ENCODE measurements at places on chromosomes 2 and 18.
A peak's percentile ranks its signal among the peaks of the same experiment; 100 is the strongest.

DNA sequence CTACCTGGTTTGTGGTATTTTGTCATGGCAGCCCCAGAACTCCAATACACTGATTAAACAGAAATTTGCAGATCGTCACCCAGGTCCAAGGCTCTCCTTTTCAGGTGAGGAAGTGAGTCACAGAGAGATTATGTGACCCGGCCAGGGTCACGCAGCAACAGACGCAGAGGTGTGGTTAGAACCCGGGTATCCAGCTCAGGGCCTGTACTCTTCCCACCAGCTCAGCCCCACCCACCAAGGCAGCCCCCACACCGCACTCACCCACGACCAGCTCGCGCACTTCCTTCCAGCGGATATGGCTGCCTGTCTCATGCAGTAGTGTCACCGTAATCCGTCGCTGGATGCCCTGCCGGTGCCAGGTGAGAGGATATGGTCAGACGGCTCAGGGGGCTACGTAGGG is 48.1 kb downstream of the AQP12A start:
- DNase-seq = peak; percentile 55

- DNase-seq = no peak
These were observed 136.5 kb downstream of the TFCP2L1 start for GRCh38 chr2:121148481-121148880.

- DNase-seq = no peak
These were observed 50.8 kb upstream of the TMEM87B start for GRCh38 chr2:112004253-112004645.

DNA sequence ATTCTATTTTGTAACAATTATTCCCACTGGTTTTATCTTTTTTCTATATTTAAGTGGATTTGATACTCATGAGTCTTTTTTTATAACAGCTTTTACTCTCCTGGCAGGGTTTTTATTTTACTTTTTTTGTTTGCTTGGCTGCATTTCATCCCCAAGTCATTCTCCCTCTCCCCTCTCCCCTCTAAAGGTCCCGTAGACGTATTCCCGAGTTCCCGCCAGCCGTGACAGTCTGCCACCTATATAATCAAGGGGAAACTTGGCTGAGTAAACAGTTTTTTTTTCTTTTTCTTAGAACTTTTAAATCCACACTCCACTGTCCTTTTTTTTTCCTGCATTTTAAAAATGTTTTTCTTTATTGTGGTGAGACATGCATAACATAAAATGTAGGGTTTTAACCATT is 433.1 kb upstream of the HS6ST1 start:
- no peak for DNase-seq

- DNase-seq = no peak
These were observed 64.3 kb downstream of the TET3 start for GRCh38 chr2:74048843-74049519.

GRCh38 chr2:109478906-109479493 is 134.8 kb downstream of the SEPTIN10 start:
- no peak for DNase-seq

- DNase-seq = no peak
These were observed 46.9 kb downstream of the NGEF start for GRCh38 chr2:232966122-232966521.

- no peak for DNase-seq
These were observed 146.4 kb upstream of the SPATS2L start for GRCh38 chr2:200159829-200160781.

DNA sequence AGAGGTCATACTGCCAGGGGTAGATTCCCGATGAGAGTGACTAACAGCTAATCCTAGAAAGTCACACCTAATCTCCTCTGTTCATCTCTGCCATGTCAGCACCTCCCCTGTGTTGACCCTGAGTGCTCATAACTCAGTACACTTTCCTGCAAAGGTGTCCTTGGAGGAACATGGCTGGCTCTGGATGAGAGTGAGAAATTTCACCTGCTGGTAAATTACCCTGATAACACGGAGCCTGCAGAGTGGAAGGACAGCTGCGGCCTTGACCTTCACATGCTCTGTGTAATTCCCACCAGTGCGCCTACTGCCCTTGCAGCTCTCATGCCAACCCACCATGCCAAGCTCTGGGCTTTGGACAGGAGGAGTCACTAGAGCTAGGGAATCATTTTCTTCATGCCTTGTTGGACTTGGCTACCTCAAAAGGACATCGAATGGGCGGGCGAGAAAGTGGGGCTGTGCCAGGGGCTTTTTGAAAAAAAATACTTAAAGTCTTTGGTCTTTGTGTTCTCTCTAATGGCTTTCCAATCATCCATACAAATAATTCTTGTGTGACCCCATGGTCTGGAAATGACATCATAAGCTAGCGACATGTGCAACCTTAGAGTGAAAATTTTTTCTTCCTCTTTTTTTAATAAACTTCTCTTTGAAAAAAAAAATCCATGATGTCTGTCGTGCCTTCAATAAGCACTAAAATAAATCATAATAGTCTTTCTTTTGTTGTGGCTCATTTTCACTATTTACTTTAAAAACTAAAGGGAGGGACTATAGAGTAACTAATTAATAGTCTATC is 319.9 kb downstream of the MYCN start:
- DNase-seq = no peak

DNA sequence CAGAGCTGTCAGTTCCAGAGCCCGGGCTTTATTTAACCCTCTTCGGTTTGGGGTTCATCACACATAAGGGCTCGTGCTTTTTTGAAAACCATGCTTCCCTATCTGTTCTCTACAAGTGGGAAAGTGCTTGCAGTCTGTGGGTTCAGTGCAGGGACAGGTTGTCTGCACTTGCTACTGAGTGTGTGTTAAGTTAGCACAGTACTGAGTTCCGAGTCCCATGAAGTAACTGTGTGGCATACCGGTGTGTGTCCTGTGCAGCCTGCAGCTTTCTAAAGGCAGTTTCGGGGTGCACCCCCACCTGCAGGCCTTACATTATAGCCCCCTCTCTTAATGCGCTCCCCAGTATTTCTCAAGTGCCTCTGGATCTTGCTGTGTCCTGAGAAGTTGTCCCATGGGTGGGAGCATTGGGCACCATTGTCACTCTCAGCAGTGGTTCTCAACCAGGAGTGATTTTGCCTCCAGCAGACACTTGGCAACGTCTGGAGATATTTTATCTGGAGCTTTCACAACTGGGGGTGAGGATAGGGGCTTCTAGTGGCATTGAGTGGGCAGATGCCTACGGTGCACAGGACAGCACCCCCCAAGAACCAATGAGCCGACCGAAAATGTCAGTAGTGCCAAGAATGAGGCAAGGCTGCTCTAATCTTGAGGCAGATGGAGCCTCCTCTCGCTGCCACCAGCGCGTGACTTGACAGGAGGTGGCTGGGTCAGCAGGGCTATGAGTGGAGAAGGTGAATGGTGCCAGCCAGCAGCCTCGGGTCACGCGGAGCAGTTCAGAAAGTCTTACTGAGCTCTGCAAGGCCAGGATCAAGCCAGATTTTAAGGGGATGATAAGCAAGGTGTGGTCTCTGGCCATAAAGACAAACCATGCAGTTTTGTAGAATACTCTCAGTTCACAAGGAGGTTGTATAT is 152.2 kb downstream of the SMAD7 start:
- DNase-seq = no peak

DNA sequence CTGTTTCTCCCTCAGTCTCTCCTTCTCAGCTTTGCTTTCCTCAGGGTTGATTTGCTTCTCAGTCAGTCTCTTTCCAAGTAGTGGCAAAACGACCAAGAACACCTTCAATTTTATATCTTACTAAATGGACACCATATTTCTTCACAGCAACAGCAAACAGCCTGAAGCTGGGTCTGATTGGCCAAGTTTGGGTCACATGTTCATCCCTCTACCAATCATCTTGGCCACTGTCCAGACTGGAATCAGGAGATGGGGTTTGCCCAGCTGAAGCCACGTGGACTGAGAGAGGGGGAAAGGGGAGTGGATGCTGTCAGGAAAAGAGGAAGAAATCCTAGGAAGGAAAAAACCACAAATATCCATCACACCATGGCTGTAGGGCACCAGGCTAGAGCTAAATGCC is 42.0 kb upstream of the ACMSD start:
- DNase-seq = no peak

GRCh38 chr2:3692375-3692774 is 11.0 kb upstream of the DCDC2C start:
- no peak for DNase-seq

GRCh38 chr2:2566396-2567323 is 235.6 kb upstream of the MYT1L start:
- no peak for DNase-seq

- no peak for DNase-seq
These were observed 47.1 kb downstream of the HS1BP3 start for GRCh38 chr2:20603791-20604190.

DNA sequence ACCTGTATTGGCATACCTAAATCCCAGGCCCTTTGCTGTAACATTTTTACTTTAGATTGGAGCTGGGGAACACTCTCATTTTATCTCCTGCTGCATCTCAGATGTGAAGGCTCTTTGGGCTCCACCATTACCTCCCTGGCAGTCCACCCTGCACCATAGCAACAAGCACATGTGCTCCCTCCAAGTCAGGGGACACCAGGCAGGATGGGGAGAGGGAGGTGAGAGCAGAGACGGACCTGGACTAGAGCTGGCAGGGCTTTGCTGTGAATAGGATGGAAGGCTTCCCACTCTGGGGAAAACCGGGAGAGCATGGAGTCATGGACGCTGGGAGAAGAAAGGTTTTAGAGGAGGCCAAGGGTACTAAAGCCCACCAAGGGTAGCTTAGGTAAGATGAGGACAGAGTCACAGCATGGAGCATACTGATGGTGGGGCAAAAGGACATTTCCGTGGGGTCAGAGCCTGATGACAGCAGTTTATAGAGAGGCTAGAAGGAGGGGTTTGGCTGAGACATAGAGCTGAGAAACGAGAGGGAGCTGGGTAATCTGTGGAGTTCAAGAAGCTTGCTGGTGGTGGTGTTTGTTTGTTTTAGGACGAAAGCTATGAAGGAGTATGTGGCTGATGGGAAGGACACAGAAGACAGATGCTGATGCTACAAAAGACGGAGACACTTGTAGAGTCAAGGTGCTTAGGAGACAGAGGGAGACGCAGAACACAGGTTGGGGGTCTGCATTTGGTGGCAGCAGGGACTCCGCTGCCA is 134.8 kb downstream of the COL6A3 start:
- no peak for DNase-seq

- DNase-seq = no peak
These were observed 4.0 kb downstream of the PTPN2 start for GRCh38 chr18:12879840-12880540.

GRCh38 chr2:202831242-202832220 is 40.0 kb downstream of the ICA1L start:
- DNase-seq = peak; percentile 41

- no peak for DNase-seq
These were observed 1605.3 kb upstream of the ACVR2A start for GRCh38 chr2:146239392-146240135.

DNA sequence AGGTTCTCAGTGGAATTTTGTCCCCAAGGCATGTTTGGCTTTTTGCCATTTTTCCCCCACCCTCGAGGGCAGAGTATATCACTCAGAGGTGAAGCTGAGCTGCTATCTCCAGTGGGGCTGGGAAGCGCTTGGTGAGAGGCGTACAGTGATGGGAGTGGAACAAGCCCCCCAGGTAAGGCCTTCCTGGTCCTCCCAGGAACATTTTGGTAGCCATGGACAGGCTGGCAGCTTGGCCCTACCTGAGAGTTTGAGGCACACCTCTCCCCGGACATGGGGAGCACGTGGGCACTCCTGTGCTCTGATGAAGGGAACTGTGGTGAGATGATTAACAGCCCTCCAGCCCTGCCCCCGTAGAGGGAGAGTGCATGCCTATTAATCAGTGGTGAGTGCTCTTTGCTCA is 99.3 kb downstream of the C1QL2 start:
- DNase-seq = no peak

- no peak for DNase-seq
These were observed 35.8 kb downstream of the GREB1 start for GRCh38 chr2:11569636-11570035.

- DNase-seq = no peak
These were observed 674.0 kb downstream of the CNTNAP5 start for GRCh38 chr2:124698979-124699565.

- DNase-seq = no peak
These were observed 89.5 kb downstream of the STK39 start for GRCh38 chr2:168157926-168158325.

GRCh38 chr2:10864861-10865636 is 46.7 kb upstream of the KCNF1 start:
- DNase-seq = peak; percentile 13

GRCh38 chr2:239668042-239668441 is 267.2 kb upstream of the HDAC4 start:
- no peak for DNase-seq

DNA sequence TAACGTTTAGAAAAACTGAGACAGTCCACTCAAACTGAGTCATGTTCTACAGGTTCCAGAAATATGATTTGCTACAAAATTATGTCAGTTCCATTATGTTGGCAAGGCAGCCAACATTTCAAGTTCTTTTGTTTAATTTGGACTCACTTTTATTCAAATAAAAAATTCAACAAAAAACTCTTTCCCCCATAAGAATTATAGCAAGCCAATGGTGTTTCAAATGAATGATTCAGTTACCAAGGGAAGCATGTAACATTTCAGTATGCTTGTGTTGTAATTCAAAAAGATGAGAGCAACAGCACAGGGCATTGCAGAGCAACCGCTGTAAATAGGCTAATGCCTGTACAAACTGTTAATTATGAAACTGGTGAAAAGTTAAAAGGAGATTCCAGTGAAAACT is 140.8 kb downstream of the FIGN start:
- no peak for DNase-seq

GRCh38 chr18:28115149-28115550 is 61.8 kb downstream of the CDH2 start:
- no peak for DNase-seq

DNA sequence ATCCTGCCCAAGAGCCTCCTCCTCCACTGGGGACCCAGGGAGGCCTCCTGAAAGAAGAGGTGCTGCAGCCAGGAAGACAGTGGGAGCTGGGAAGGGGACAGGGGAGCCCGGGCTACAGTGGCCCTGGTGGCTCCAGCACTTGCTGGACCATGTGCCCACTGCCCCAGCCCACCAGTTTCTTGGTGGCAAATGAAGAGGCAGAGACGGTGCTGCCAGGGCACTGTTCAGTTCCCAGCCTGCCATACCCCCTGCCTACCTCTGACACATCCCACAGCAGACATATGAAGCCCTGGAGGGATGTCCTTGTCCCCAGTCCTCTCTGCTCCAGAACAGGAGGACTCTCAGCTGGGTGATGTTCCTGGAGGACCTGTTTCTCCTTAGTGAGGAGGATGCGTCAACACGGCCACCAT is 3.7 kb downstream of the RAMP1 start:
- DNase-seq = no peak

GRCh38 chr2:108079736-108080135 is 93.4 kb downstream of the SLC5A7 start:
- no peak for DNase-seq

DNA sequence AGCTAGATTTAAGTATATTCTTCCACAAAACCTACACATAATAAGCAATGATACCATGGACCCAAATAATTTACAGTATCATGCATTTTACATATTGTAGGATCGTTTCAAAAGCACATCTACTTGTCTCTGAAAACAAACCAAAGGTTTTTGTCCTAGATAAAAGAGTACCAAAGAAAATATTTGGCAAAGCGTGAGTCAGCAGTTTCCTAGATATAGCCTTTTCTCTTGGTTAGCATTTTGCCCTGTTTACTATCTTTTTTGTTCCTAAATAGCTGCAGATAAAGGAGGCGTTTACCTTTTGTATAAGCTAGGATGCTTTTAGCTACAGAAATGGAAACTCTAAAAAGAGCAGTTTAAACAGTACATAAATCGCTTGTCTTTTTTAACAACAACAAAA is 305.8 kb upstream of the GULP1 start:
- no peak for DNase-seq
